ENCODE measurements at places on chromosomes 7 and 10.

GRCh38 chr10:98446151-98446660, 529 bp downstream of the HPS1 start:
- DNase-seq: peak; percentile 23

- no peak for DNase-seq
These were observed 37.6 kb downstream of the WBP1L start for GRCh38 chr10:102781090-102781920.

DNA sequence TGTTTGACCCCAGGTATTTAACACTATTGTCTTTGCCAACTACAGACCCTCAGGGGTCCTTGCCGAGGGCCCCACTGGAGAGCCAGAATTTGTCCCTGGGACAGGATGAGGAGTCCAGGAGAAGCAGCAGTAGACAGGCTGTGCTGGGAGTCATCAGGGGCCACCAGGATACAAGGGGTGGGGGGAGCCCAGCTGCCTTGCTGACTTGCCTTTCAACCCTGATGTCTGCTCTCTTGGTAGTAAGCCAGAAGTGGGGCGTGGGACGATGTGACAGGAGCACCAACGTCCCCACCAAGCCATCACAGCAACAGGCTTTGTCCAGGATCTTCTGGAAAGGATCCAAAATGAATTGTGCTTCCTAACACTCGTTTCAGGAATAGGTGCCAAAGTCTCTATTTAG, 62.4 kb upstream of the CDCA7L start:
- no peak for DNase-seq

- DNase-seq: no peak
These were observed 276.5 kb downstream of the CCDC3 start for GRCh38 chr10:12724807-12725579.

DNA sequence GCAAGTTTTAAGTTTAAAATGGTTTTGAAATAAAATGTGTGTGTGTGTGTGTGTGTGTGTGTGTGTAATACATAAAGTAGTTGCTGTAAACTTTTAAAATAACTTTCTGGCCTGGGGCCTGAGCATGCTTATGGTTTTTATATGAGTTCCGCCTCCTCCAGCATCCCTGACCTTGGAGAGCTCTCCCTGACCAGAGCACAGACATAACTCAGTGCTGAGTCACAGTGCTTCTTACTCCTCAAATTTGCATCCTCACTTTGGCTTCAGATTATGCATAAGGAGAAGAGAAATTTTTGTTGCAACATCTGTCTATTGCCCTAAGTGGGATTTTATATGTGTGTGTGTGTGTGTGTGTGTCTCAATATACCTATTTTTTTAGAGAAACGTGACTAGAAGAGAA, 200.8 kb downstream of the ELMO1 start:
- DNase-seq: no peak

Data from CD4-positive, alpha-beta T cell treated with Interleukin-12 subunit alpha and Interleukin-12 subunit beta, for 1 hour (primary cell).